Stimulated activated CD4-positive, alpha-beta T cell treated with anti-CD3 and anti-CD28 coated beads, Interleukin-1b, Interleukin-23, amount 100 ng/mL, for 48 hours (primary cell): ENCODE measurements at places on chromosomes 16 and 17.

GRCh38 chr17:1073241-1073962, 76.5 kb downstream of the TIMM22 start:
- DNase-seq, result no peak

GRCh38 chr17:44915321-44915726, at the start of gene GFAP:
Gene GFAP, minus strand, starts transcription at chr17:44915500. Its CDS starts 14 bp downstream, at chr17:44915486.
- DNase-seq, result no peak

GRCh38 chr17:32755045-32755805, 121.7 kb downstream of the MYO1D start:
- no peak for DNase-seq

DNA sequence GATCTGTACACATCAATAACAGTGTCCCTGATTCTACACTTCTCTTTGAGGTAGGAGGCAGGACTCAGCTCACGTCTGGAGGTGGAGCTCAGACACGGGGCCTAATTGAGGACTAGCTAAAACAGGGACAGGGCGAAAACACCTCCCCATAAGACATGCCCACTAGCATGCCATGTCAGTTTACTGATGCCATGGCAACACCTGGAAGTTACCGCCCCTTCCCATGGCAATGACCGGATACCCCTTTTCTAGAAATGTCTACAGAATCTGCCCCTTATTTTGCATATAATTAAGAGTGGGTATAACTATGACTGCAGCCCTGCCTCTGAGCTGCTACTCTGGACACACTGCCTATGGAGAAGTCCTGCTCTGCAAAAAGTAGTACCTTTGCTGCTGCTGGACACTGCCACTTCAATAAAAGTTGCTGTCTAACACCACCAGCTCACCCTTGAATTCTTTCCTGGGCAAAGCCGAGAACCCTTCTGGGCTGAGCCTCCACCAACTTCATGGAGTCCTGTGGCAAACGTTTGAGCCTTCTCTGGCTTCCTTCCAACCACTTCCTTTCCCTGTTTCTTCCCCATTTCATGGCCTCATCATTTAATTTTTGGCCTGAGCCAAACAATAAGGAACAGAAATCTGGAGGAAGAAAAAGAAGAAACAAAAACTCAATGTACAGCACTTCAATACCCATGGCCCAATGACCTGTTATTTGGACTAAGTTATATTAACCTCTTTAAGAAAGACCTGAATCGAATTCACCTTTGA, 21.0 kb downstream of the PHB1 start:
- no peak for DNase-seq

GRCh38 chr17:59761385-59762048, 54.1 kb downstream of the VMP1 start:
- no peak for DNase-seq

- no peak for DNase-seq
Observed at GRCh38 chr17:64774888-64775540, 112.9 kb upstream of the SMURF2 start.

- no peak for DNase-seq
Observed at GRCh38 chr17:54063639-54064038, 240.9 kb downstream of the KIF2B start.

DNA sequence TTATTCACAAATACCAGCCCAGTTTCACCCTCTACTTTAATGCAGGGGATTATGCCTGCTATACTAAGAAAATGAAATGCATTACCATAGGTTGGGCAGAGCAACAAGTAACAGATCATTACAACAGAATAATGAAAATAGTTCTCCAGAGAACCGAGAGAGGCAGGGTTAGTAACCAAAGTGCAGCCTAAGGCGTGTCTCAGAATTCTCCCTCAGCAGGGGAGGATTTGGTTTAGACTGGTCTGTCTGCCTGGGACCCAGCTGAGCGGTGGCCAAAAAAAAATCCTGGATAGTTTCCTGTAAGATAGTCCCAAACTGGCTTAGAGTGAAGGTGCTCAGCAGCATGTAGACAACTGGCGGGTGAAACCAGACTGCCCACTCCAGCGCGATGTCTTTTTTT, 30.8 kb upstream of the ADCY7 start:
- no peak for DNase-seq

GRCh38 chr16:87324411-87325275, 7.5 kb upstream of the C16orf95 start:
- no peak for DNase-seq

GRCh38 chr17:69702078-69702477, 287.6 kb downstream of the MAP2K6 start:
- DNase-seq, result no peak

DNA sequence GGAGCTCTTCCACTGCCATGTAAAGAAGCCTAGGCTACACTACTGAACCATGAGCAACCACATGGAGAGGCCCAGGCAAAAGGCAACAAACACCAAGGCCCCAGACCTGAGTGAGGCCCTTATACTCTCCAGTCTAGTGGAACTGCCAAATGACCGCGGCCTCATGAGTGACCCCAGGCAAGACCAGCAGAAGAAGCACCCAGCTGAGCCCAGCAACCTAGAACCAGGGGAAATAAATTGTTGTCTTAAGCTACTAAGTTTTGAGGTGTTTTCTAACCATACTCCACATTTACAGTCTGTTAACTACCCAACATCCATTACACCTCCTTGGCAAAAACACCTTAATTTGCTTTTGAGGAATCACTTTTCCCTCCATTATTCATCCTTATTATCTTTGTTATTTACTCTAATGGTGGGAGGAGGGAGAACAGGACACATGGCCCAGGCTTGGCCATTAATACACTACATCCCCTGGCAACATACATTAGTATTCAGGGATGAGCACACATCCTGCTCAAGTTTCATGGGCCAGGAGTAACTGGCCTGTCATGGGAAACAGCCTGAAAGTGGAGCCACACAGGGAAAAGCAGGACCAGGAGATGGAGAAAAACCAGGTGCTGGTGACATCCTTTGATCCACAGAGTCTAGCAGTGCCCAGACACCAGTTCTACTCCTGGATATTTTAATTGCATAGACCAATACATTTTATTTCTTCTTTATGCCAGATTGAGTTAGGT, 26.2 kb downstream of the SLC39A11 start:
- no peak for DNase-seq

DNA sequence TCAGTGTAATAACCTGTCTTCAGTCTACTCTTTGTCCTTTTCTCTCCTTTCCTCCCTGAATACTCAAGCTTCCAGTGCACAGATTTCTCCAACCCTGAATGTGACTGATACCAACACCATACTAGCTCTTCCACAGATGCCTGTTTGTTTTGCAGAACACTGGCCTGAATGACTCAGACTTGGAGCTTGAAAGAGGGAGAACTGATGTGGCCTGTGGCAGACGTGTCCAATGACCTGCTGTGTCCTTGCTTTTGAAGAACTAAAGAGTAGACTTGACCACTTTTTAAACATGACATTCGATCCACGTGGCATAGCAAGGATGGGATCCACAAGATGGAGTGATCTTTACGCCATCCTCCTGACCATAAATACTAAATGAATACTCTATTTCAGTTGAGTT, 361.0 kb downstream of the WWOX start:
- DNase-seq, result no peak

GRCh38 chr17:40615068-40615840, 32.4 kb downstream of the SMARCE1 start:
- DNase-seq, result no peak

GRCh38 chr16:4016005-4016352, 100.3 kb downstream of the ADCY9 start:
- DNase-seq, result no peak

DNA sequence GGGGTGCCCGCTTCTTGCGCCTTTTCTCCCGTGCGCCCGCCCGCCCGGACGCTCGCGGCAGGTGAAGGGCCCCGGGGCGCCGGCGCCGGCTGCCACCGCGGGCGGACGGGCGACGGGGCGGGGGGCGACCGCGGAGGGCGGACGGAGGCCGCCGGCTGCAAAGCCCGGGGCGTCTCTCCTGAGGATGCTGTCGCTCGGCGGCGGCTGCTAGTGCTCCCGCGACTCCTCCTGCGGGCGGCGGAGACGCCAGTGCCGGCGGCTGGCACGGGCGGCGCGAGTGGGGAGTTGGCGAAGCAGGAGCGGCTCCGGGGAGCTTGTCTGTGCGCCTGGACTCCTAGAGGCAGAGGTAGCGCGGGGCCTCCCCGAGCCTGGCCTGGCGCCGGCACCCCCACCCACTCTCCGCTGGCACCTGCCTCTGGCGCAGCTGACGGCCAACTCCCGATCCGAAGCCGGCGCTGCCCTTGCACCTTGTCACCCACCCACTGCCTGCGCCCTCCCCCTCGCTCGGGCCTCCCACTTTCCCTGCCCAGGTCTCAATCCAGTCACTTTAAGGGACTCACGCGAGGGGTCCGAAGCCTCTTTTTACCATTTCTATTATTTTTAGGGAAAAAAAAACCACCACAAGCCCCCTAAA, at the start of gene FAM20A:
TSS of gene FAM20A (minus strand) at position 437 of the 634 bp plus-strand sequence. CDS start 701 bp downstream, outside the sequence.
- DNase-seq, result no peak

GRCh38 chr17:57158325-57158724, 73.3 kb downstream of the AKAP1 start:
- no peak for DNase-seq

- no peak for DNase-seq
Observed at GRCh38 chr17:72511242-72511641, 390.4 kb downstream of the SOX9 start.

DNA sequence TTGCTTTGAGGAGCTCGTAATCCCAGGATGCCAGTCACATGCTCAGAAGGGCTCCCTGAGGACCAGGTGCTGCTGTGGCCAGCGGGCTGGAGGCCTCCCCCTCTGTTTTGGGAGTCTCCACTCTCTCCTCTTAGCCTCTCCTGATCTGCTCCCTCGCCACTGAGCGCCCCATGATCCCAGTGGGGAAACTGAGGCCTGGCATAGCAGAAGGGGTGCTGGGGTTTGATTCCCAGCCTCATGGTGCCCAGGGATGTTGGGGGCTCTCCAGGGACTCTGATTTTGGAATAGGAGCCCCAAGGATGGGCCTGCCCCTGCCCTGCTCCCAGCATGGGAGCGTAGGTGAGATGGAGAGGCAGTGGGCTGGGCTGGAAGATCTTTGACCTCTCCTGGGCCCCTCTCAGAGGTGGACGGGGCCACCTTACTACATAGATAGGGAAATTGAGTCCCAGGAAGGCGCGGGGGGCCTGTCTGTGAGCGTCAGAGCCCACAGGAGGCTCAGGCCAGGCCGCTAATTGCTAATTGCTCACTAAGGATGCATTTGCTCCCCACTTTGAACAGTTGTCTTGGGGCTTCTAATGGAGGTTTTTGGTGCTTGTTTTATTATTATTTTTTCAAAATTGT, 525 bp upstream of the ADCY7 start:
- DNase-seq, result no peak

GRCh38 chr17:62572888-62573401, 54.5 kb upstream of the MRC2 start:
- DNase-seq, result no peak

DNA sequence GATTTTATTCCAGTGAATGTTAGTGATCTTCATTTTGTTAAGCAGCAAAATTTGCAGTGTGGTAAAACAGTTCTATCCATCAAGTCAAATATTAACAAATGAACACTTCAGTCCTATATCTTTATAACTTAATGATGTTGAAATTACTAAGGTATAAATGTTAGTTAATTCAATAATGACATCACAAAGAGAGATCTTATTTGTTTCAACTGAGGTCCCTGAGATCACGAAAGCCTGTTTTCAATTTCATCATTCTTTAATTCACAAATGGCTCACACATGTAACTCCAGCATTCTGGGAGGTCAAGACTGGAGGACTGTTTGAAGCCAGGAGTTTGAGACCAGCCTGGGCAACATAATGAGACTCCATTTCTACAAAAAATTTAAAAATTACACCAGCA, 13.9 kb downstream of the SMURF2 start:
- no peak for DNase-seq

DNA sequence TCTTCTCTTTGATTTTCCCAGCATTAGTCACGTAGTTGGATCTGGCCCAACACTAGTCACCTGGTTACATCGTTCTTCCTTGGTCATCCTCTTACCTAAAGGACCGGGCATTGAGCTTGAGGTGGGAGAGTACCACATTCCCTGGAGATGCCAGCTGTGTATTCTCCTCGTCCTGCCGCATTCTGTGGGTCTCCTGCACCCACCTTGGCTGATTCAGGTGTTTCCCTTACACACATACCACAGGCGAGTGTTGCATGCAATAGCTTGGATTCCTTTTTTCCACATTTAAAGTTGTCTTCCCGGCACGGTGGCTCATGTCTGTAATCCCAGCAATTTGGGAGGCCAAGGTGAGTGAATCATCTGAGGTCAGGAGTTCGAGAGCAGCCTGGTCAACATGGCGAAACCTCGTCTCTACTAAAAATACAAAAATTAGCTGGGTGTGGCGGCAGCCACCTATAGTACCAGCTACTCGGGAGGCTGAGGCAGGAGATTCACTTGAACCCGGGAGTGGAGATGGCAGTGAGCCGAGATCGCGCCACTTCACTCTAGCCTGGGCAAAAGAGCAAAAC, 21.6 kb upstream of the CLEC18C start:
- no peak for DNase-seq

- DNase-seq, result no peak
Observed at GRCh38 chr17:55480631-55481315, 30.5 kb downstream of the SMIM36 start.

DNA sequence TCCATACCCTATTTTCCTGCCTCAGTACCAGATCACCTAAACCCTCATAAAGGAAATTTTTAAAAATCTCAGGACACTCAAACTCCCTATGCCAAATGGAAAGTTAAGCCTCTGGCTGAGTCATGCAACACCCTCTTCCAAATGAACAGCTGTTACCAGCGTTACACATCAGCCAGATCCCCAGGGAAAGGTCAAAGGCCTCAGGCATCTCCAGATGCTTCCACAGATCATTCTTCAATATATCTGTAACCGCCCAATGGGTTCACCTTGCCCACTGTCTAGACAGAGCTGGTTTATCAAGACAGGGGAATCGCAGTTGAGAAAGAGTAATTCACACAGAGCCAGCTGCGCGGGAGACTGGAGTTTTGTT, 29.1 kb upstream of the SHCBP1 start:
- no peak for DNase-seq

GRCh38 chr17:7739746-7740145, 22.2 kb downstream of the DNAH2 start:
- no peak for DNase-seq

- DNase-seq, result no peak
Observed at GRCh38 chr17:360092-360750, 7.6 kb upstream of the RPH3AL start.
